ENCODE measurements at places on chromosomes 5 and 9.

GRCh38 chr9:68847765-68848164, 142.7 kb downstream of the PIP5K1B start:
- DNase-seq: no peak

GRCh38 chr5:159010661-159011442, 88.9 kb downstream of the EBF1 start:
- DNase-seq: peak; percentile 41

- DNase-seq: no peak
These were observed 6.3 kb upstream of the ADAM19 start for GRCh38 chr5:157581901-157582300.

DNA sequence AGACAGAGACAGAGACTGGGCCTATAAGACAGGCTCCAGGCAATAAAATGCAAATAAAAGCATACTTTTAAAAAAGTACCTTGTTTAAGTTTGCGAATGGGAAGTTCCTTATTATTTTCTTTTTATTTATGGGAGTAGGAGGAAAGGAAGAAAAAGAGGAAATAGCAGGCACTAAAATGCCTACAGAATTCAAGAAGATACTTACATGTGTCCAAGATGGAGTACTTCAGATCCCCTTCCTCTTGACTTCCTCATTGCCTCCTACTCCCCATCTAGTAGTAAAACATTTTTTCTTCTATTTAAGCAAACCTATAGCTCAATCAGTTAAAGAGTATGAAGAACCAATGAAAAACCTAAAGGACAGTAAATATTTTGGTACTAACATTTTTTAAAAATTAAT, 24.8 kb downstream of the GKAP1 start:
- no peak for DNase-seq

DNA sequence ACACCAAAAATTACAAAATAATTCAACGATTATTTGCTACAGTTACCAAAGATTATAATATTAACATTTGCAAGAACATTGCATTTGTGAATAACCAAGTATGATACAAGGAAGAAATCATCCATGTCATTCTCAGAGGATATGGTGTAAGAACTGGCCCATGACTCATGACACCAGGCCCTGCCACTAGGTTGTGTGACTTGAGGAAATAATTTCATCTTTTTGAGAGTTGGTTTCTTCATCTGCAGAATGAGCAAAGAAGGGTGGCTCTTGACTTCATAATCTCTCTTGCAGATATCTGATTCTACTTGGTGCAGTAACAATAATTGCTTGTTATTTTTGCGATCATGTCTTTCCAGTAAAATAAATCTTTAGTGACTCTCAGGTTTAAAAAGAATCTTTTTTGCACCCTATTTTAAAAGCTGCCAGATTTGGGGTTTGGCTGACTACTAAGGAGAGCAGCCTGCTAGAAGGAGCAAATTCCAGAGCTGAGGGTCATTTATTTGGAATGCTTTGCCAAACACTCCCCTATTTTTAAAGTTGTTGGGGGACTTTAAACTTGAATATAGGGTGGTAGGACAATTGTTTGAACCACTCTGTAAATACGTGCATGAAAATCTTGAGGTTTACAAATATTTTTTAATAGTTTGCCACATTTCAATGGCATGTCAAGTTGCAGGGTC, 23.5 kb downstream of the ITGA1 start:
- peak; percentile 72 for DNase-seq

DNA sequence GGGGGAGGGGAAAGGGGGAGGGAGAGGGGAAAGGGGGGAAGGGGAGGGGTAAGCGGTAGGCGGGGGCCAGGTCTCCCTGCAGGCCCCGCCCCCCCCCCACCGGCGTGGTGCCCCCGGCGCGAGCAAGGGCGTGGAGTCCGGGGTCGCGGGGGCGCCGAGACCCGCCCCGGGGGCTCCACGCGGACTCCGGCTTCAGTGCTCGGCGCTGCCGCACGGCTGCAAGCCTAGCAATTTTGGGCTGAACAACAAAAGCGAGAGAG, 10.8 kb downstream of the C9orf50 start:
- DNase-seq: no peak

GRCh38 chr5:14534773-14535172, 46.8 kb upstream of the OTULINL start:
- DNase-seq: no peak

DNA sequence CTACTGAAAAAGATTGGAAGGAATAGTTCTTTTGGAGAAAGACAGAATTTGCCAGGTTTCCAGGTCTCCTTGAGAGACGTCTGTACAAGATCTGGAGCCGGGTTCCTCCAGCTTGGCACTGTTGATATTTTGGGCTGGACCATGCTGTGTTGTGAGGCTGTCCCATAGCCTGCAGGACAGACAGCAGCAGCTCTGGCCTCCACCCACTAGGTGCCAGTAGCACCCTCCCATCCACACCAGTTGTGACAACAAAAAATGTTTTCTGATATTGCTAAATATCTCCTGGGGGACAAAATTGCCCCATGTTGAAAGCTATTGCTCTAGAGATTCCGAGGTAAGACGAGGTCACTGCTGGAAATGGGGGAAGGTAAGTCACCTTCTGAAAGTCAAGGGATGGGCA, 287.7 kb upstream of the DAP start:
- no peak for DNase-seq

GRCh38 chr9:128100581-128100980, 26.9 kb downstream of the PTGES2 start:
- no peak for DNase-seq

All from fibroblast of skin of right biceps (primary cell).